Hematopoietic multipotent progenitor cell treated with erythropoietin and hydrocortisone succinate and interleukin-3 and kit ligand, for 6 days (in vitro differentiated cells): ENCODE measurements at places on chromosomes 2 and 18.

GRCh38 chr2:71524476-71524875 lies 71.1 kb downstream of the DYSF start:
- no peak for DNase-seq

- DNase-seq, result no peak
Measured at GRCh38 chr2:46666044-46666679, 186.8 kb downstream of the TMEM247 start.

GRCh38 chr18:76454418-76454817 lies 40.6 kb downstream of the ZNF516 start:
- DNase-seq, result no peak

GRCh38 chr18:22084547-22084946 lies 84.8 kb upstream of the GATA6 start:
- no peak for DNase-seq

DNA sequence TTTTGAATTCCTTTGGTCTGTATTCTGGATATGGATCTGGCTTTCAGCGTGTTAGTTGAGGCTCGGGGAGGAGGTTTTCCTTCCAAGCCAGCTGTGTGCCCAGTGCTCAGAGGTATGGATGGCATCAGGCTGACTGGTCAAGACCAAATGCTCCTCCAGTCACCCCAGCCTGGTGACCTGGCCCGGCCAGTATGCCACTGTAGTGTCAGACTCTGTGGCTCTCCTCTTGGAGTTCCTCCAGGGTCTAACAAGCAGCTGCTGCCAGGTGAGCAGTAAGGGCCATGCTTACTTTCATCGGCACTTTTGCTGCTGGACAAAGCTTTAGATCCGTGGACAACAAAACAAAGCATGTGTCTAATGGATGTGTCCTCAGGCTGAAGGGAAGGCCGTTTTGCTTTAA lies 44.1 kb downstream of the CABLES1 start:
- no peak for DNase-seq

- peak; percentile 46 for DNase-seq
Measured at GRCh38 chr2:174682578-174683391, 81.5 kb downstream of the CHRNA1 start.

GRCh38 chr18:44033144-44033701 lies 647.5 kb upstream of the SETBP1 start:
- no peak for DNase-seq

DNA sequence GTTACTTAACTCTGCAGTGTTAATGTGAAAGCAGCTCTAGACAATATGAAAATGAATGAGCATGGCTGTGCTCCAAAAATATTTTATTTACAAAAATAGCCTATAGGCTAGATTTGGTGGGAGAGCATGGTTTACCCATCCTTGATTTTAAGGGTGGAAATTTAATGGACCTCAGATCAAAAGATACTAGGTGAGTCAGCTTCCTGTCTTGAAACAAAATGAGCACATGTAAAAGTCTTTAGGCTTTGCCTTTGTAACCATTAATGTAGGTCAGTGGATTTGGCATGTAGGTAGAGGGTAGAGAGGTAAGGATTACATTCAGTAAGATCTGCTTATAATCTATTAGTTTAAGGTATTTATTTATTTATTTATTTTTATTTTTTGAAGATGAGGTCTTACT lies 72.7 kb downstream of the GREB1L start:
- no peak for DNase-seq

DNA sequence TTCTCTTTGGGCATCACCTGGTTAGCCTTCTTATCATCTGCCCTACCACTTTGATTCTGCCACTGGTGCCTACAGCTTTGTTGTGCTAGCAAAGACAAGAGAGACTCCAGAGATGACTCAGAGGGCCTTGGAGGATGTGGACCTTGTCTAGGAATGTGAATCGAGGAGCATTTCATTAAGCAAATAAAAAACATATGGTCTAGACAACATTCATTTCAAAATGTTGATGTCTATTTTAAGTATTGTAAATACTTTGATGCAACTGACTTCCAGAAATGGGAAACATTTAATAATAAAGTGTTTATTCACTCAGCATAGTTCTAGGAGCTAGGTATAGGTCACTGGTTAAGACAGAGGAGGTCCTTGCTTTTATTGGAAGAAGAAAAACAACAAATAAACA lies 195.5 kb downstream of the CDCA7 start:
- DNase-seq, result no peak
